Endothelial cell of umbilical vein (primary cell): ENCODE measurements at places on chromosomes 12 and 14. TPM values are rescaled to one million over a fixed set of nuclear protein-coding genes. Genes with fewer than 3 reads are reported as not detected.

DNA sequence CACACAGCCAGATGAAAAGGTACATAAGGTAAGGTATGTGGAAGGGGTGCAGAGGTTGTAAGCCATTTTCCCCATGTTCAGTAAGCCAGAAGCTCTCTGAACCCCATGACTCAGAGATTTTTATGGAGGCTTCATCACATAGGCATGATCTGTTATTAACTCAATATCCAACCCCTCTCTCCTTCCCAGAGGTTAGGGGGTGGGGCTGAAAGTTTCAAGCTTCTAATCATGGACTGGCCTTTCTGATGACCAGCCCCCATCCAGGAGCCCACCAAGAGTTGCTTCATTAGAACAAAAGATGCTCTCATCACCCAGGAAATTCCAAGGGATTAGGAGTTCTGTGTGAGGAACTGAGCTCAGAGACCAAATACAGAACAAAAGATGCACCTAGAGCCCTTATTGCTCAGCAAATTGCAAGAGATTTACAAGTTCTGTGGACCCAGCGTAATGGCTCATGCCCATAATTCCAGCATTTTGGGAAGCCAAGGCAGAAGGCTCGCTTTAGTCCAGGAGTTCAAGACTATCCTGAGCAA, 103.2 kb upstream of the DAAM1 start:
- no peak for DNase-seq

The TAS2R46 gene
- 0.14 TPM in 1 of 2 replicates, not detected in the other for polyA plus RNA-seq

The VRTN gene
- polyA plus RNA-seq = 0.02 and 0.03 TPM in 2 replicates

The TAS2R19 gene
- polyA plus RNA-seq = 0.12 and 0.29 TPM in 2 replicates

GRCh38 chr14:66853311-66853710, 335.9 kb upstream of the GARIN2 start:
- DNase-seq = no peak

DNA sequence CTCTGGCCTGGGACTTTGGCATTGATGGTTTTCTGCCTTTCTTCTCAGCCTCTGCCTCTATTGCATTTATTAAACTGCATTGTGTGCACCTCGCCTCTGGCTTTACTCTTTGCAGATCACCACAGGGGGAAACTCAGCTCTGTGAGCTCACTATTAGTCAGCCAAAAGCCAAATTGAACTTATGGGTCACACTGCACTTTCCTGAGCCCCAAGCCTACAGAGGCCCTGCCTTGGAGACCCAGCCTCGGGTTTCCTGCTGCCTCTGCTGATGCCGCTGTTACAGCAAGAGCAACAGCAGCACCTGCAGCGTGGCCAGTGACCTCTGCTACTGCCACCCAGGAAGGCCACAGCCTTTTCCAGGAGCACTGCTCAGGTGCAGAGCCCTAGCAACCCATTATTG, 122.5 kb downstream of the DAD1 start:
- no peak for DNase-seq

The ERP27 gene
- 0.67 and 0.70 TPM in 2 replicates for polyA plus RNA-seq

DNA sequence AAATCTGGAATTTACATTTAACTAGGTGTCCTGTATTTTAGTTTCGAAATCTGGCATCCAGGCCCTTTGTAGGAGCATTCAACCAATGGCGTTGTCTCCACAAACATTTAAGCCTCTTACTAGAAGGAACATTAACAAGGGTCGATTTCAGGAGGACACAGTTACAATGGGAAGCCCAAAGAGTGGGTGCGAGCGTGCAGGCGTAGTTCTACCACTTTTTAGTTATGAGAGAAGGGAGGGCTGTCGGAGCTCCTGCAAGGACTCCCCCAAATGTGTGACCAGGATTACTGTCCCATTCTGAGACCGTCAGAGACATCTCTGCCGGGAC, 365 bp upstream of the ABHD4 start:
- no peak for DNase-seq

The SLC6A15 gene
- polyA plus RNA-seq = 0.03 TPM in 1 of 2 replicates, not detected in the other

DNA sequence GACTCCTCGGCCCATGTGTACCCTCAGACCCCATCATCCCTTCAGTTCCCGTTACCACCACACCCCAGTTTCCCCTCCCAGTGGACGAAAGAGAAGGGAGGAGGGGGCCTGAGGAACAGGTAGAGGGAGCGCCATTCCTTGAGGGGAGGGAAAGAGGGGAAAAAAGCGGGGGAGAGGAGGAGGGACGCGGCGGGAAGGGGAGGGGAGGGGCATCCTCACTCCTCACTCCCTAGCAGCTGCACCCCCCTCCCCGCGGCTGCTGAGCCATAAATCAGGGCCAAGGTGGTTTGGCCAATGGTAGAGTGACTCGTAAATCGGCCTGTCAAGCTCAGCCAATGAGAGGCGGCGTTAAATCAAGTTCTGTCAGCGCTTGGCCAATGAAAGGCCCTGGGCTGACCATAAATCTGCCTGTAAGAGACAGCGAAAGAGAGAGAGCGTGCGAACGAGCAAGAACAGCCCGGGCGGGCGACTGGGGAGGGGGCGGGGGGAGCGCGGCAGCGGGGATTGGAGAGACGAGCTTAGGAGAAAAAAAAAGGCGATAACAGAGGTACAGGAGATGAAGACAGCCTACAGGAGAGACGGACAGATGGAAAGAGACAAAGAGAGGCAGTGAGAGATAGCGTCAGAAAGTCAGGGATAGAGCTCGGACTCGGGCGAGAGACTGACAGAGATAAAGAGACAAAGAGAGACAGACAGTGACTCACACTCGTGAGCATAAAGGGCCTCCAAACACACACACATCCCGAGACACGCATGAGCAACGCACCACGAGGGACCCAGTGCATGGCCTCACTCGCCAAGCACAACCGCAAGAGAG, 5.1 kb downstream of the GPR84 start:
- peak; percentile 99 for DNase-seq

The RAB2B gene
- polyA plus RNA-seq = 26.8 and 27.9 TPM in 2 replicates

- DNase-seq = no peak
These were observed 148.1 kb downstream of the TMEM132C start for GRCh38 chr12:128415036-128415560.

The BCDIN3D gene
- polyA plus RNA-seq = 1.8 TPM in 2 replicates

The ZBTB42 gene
- 3.1 and 3.8 TPM in 2 replicates for polyA plus RNA-seq

DNA sequence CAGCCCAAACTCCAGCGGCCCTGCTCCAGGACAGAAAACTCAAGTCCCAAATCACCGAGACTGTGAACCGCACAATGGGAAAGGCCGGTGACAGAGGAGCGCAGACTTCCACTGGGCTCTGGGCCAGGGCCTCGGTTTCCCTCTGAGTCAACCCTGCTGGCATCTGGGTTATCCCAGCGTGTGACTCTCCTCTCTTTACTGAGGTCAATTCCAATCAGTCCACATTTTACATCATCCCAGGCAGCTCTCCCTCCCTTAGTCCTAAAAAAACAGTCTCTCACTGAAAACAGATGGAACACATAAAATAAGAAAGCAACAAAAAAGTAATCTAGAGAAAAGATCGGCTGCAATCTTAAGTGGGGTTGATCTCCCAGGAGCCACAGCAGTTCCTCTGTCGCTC, 36.9 kb downstream of the ITPK1 start:
- no peak for DNase-seq

GRCh38 chr14:102201353-102201738, 61.6 kb downstream of the WDR20 start:
- no peak for DNase-seq

The C12orf42 gene
- not detected in 2 replicates for polyA plus RNA-seq

The CCDC92 gene
- 41.2 and 45.3 TPM in 2 replicates for polyA plus RNA-seq

- DNase-seq = no peak
These were observed 2.0 kb downstream of the FAM177A1 start for GRCh38 chr14:35047976-35048513.

GRCh38 chr14:81298122-81298521, 77.4 kb upstream of the GTF2A1 start:
- no peak for DNase-seq

DNA sequence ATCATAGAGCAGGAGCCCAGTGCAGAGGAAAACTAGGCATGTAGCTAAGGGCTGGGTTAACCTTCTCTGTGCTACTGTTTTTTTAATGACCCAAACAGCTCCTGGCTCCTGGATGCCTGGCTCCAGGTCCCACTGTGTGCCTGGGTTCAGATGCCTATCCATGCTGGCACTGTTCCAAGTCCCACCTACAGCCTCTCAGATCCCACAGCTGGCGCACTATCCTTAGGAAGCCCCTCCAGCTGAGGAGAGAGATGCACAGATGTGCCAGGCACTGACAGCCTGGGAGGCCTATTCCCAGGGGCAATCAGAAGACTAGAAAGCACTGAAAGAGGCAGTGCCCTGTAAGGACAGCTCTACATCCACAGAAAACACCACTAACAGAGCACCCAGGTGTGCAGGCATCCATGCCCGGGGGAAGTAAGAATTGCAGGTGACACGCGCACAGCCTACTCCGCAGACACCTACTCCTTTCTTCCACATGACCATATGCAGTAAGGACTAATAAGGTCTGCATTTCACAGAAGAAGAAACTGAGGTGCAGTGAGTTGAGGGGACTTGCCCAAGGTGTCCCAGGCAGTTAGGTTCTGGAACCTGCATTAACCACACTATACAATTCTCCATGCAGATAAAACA, 51.2 kb downstream of the PITPNM2 start:
- DNase-seq = no peak

DNA sequence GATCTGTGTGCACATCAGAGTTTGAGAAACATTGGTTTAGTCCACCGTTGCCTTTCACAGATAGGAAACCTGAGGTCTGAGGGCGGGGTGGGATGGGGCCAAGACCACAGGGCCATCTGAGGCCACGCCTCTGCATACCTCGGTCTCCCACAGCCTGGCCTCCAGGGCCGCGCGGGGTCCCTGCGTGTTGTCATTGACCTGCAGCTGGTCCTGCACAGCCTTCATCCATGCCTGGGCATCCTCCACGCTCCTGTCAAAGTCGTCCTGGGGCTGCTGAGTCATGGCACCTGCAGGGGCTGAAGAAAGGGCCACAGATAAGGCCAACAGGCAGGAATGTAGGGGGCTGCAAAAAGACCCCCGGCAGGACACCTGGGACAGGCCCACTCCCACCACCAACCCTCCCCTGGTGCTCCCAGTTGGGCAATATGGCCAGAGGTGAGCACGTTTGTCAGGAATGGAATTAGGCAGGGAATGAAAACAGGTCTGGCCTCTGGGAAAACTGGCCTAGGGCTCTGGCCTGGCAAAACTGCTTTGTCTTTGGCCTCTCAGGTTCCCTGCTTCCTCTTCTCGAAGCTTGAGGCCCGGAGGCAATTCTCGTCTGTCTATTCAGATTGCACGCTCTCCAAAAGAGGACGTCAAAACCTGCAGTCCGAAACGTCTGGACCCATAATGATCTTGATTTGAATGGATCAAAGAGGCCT, 40.8 kb downstream of the SYNE3 start:
- no peak for DNase-seq

DNA sequence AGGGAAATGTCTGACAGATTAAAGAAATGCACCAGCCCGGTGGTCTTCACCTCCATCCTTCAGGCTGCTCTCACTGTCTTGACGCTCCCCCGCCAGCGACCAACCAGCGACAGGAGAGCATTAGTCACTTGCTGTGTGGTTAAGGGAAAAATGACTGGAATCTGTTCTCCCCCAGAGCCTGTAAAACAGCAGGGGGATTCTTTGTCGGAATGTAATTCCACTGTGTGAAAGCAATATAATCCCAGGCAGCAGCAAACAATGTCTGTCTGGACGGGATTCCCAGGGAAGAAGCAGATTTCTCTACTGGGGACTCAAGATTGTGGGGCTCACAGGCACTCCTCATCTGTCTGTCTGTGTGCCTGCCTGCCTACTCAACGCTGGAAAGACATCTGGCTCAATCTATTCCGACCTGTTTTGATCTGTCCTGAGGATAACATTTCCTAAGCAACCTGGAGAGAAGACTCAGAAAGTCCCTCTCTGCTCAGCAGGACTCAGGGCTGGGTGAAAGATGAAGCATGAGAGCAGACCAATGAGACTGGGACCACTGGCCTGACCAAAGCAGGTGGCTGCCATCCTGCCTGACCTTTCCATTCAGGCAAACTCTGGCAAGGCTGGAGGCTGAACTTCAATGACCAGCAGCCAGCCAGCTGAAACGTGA, 54.6 kb downstream of the NUAK1 start:
- no peak for DNase-seq

DNA sequence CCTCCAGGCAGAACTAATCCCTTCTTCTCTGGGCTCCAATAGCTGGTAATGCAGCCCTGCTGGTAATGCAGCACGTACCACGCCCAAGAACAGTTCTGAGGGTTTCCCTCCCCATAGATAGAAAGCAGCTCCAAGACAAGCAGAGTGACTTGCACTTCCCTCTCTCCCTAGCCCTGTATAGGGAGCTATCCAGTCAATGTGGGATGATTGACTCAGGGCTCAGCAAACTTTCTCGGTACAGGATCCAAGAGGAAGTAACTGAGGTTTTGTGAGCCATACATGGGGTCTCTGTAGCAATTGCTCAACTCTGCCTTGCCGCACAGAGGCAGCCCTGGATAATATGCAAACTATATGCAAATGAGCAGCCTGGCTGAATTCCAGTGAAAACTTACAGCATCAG, 15.5 kb upstream of the FKBP4 start:
- no peak for DNase-seq

The ZDHHC22 gene
- 0.03 and 0.08 TPM in 2 replicates for polyA plus RNA-seq

The MLEC gene
- polyA plus RNA-seq = 18.6 and 28.4 TPM in 2 replicates

GRCh38 chr14:74243051-74243450, 3.8 kb downstream of the VSX2 start:
- DNase-seq = no peak

DNA sequence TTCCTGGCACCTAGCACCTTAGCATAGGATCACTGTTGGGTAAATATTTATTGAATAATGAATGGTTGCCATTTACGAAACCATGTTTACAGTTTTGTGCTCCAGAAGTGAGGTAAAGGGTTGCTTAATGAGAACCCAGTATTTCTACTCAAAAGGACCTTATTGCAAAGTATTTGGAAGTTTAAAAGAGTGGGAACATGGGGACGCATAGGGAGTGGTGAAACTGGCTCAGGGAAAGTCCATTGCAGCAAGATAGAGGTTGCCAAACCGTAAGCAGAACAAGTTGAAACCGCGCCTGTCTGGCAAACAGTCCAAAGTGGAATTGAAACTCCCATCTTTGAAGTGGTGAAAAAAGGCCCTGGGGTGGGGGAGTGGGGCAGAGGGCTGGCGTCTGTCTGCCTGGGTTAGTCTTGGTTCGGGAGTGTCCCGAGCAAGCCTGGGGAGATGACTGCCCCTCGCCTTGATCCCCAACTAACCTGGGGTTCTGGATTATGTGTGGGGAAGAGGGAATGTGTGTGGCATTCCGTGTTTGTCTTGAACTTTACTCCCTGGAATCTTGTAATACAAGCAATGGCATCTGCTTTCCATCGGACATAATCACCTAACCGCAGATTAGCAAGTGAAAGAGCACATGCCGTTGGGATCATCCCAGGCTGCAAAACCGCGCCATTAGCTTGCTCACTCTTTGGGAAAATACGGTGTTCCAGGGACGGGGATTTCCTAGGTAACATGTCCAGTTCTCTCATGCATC, 7.2 kb downstream of the ALDH2 start:
- no peak for DNase-seq

The ACSS3 gene
- 0.12 and 0.14 TPM in 2 replicates for polyA plus RNA-seq

The TAS2R13 gene
- 0.04 and 0.08 TPM in 2 replicates for polyA plus RNA-seq
